ENCODE measurements at places on chromosomes 3 and 15.

- no peak for DNase-seq
Measured at GRCh38 chr3:122660297-122660974, 20.2 kb upstream of the PARP14 start.

DNA sequence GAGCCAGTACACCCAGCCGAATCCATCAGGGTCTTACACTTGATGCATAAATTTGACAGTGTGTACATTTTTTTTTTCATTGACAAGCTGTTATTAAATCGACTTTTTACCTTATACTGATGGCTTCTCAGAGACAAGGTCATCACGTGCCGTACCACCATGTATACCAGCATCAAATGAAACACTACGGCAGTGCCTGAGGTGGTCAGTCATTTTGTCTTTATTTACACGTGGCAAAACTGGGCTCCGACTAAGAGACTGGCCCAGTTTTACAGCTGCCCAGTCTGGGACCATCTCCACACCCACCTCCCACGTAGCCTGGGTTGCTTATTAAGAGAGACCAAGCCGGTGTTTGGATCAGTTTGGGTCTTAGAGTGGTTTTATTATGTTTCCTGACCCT, 57.4 kb downstream of the TMEM266 start:
- DNase-seq = no peak

- no peak for DNase-seq
Measured at GRCh38 chr15:95604634-95605036, 725.9 kb upstream of the NR2F2 start.

DNA sequence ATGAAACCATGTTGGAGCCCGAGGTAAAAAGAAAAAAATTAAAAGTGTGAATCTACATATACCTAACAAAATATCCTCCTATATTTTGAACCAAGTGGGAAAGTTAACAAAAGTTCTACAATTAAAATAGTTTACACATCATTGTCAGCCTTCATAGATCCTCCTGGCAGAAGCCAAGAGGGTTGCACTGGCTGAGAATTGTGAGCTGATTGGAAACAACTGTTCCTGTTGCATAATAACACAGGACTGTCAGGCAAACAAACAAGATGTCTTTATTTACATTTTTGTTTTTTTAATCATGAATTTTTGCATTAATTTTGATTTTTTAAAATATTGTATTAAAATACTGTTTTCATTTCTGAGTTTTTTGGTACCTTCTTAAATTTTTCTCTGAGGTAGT, 215.2 kb upstream of the MME start:
- DNase-seq = no peak

- DNase-seq = no peak
Measured at GRCh38 chr15:95948411-95948810, 382.1 kb upstream of the NR2F2 start.

DNA sequence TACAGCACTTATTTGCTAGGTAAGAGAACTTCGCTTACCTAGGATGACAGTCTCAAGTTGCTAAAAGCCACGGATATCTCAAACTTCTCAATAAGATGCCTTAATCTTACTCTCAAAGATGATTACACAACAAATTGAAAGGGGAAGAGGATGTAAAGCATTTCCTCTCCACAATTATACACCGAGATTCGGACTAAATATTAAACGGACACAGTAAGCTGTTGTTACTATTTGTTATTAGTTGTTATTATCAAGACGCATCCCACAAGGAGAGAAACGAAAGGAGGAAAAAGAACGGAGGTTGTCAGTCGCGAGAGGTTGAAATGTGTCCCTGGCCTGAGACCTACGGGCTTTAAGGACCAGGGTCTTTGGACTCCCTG, 660 bp downstream of the ZNF106 start:
- peak; percentile 20 for DNase-seq

DNA sequence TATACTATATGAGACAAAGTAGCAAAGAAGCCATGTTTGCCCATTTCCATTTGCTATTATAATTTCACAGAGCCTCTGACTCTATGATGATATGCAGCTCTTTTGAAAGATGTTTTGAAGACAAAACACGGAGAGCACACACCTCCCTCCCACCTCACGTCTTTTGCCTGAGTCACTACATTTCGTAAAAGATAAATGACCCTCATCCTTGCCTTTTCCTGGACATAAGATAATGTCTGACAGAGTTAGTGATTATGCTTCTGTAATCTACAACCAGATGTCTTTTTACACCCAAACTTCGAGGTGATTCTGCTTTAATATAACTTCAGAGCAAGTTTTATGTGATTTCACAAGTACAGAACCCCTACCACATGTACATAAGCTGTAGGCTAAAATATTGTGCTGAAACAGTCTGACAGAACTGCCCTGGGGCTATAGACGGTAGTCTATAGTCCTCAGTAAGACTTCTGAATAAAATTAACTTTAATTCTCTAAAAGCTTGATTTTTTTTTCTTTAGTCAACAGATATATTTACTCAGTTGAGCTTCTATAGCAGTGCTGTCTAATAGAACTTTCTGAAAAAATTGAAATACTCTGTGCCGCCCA, 99.9 kb downstream of the CD200R1L start:
- DNase-seq = no peak

GRCh38 chr3:154783061-154783460, 297.1 kb upstream of the MME start:
- DNase-seq = no peak

GRCh38 chr15:48761393-48762158, 49.3 kb downstream of the CEP152 start:
- no peak for DNase-seq

DNA sequence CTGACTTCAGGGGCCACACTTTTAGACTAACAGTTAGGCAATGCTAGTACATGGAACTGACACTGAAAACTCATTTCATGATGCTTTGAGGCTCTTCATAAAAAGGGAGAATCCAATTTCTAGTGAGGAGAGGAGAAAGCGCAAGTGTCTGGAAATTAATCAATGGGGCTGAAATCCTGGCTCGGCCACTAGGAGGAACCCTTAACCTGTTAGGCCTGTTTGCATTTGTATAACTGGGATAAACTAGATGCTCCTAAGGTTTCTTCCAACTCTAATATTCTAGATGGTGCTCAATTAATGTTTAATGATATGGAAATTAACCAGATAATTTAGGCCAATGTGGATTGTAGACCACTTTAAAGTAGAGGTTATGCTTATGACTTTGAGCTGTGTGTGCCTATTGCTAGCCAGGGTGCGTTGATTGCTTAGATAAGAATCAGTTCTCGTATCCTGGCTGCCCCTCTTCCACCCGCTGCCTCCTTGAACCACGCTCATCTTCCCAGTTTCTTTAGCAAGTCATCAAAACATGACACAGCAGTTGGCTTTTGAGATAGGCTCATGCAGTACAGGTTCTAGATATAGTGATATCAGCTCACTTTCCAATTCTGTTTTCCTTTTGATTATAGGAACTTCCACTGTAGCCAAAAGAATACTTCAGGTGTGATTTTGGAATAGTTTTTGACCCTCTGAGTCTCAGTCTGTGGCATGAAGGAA, 16.8 kb upstream of the CRBN start:
- DNase-seq = no peak

DNA sequence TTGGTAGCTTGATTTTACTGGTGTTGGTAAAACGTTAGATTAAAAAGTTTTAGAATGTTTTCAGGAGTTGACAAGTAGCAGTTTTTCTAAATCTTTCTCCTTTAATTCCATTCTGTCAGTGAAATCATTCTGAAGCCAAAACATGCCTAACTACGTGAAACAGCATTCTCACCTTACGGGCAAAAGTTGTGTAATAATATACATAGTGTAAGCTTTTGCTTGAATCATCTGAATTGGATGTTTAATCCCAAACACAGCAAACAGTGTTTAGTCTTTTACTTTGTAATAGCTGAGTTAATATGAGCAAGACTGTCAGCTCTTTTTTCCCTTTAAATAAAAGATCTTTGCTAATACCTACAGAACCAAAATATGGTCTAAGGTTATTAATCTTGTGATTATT, 100.6 kb downstream of the CYP19A1 start:
- DNase-seq = no peak

DNA sequence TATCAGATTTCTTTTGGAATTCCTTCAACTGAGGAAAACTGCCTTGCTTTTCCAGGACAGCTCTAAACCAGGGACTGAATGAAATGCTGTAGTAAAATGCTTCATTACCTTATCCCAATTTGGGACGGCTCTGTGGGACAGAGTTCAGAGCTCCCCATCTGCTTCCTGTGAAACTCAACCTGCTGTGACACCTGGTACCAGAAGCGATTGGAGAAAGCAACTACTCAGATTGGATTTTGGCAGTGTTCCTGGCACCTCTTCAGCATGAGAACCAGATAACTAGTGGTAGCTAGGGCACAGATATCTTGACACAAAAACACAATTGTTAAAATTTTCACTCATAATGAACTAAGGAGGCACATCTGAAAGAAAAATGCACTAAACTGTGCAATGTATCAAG, 539.1 kb downstream of the SI start:
- DNase-seq = no peak

- no peak for DNase-seq
Measured at GRCh38 chr15:31272558-31273257, 53.9 kb upstream of the KLF13 start.

- DNase-seq = no peak
Measured at GRCh38 chr3:131349946-131350347, 31.6 kb upstream of the NUDT16 start.

DNA sequence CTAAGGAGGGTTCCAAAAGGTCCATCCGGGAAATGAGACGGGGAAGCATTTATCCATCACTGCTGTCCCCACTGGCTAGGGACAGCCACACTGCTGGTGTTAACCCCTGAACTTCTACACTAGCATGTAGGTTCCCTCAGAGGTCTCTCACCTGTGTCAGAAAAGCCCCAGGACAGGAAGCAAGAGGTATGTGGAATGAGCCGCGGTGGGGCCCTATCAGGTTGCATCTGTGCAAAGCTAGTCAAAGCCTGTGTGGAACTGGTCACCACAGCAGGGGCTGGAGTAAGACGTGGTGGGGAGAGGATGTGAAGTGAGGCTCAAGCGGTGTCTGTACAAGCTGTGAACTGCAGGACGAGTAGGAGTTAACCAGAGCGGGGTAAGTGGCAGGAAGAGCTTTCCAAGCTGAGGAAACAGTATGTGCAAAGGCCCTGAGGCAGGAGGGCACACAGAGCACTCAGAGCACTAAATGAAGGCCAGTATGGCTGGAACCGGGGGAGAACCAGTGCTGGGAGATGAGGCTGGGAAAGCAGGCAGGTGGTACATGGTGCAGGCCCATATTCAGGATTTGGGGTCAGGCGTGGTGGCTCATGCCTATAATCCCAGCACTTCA, 57.8 kb downstream of the MEGF11 start:
- DNase-seq = no peak

- DNase-seq = no peak
Measured at GRCh38 chr3:113268311-113268710, 57.0 kb downstream of the BOC start.

- DNase-seq = no peak
Measured at GRCh38 chr3:56290374-56290773, 177.9 kb downstream of the ERC2 start.

- no peak for DNase-seq
Measured at GRCh38 chr3:45987368-45988291, 8.0 kb downstream of the FYCO1 start.

- DNase-seq = no peak
Measured at GRCh38 chr3:100352296-100353231, 18.0 kb downstream of the NIT2 start.

DNA sequence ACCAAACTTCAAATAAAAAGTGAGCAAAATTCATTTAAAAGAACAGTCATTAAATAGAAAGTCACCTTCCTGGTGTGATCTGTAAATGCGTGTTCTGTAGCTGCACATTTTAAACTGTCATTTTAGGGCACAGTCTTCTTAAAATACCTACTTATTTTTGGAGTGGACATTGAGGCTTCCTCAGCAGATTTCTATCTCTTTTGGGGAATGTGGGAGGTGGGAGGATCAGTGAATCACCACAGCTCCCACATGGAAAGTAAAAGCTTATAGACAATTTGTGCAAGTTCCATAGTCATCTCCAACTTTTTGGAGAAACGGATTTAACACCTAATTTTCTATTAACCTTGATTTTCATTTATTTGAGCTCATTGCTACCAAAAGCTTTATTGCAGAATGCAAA, 21.0 kb upstream of the MOBP start:
- DNase-seq = no peak

GRCh38 chr15:38066612-38067011, 132.2 kb downstream of the TMCO5A start:
- no peak for DNase-seq

- no peak for DNase-seq
Measured at GRCh38 chr3:143217283-143217682, 97.7 kb downstream of the CHST2 start.

Measured in CD4-positive, alpha-beta memory T cell (primary cell).